Stimulated activated CD8-positive, alpha-beta memory T cell treated with anti-CD3 and anti-CD28 coated beads, Interleukin-15, amount 100 ng/mL, for 48 hours (primary cell): ENCODE measurements at places on chromosomes 7 and 10.
A peak's percentile ranks its signal among the peaks of the same experiment; 100 is the strongest.

- DNase-seq, result no peak
These were observed 49.0 kb downstream of the ZRANB1 start for GRCh38 chr10:124990671-124991625.

- DNase-seq, result no peak
These were observed 66.0 kb upstream of the DOCK1 start for GRCh38 chr10:126839094-126839761.

DNA sequence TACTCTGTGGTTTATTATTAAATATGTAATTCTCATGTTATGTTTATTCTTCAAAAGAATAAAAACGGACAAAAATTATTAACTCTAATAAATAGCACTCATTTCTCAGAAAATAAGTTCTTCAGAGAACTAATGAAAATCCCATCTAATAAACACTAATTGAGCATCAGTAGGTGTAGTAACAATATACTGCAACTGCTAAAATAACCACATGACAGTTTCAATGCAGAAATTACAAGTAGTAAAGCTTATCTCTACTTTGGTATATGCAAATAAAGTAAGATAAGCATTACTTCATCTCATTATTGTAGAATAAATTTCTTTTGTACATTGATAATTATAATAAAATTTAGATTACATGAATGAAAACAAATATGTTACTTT is 56.4 kb upstream of the DKK1 start:
- no peak for DNase-seq

DNA sequence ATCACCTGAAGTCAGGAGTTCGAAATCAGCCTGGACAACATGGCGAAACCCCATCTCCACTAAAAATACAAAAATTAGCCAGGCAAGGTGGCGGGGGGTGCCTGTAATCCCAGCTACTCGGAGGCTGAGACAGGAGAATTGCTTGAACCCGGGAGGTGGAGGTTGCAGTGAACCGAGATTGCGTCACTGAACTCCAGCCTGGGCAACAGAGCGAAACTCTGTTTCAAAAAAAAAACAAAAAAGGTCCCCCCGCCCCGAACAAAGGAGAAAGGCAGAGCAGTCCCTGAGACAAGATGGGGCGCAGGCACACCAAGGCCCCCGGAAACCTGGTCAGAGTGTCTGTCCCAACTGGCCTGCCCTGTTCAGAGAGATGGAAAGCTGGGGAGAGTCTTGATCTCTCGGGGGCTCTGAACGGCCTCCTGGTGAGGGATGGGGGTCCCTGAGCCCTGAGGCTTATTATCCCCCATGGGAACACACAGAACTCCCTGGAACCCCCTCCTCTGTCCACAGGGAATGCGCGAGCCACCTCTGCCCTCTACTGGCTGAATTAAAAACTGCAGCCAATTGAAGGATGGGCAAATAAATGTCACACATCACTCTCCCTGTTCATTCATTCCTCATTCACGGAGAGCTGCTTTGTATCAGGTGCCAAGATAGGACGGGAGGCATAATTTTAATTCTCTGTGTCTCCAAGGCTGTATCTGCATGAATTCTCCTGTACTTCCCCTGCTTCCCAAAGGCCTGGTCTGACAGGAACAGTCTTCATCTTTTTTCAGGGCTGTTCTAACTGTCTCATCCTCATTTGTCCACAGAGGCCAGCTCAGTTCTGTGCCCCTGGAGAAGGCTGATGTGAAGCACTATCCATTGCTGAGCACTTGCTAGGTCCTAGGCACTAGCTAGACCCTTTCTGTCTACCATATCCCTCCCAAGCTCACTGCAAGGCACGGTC is 28.9 kb downstream of the MAT1A start:
- DNase-seq, result no peak

DNA sequence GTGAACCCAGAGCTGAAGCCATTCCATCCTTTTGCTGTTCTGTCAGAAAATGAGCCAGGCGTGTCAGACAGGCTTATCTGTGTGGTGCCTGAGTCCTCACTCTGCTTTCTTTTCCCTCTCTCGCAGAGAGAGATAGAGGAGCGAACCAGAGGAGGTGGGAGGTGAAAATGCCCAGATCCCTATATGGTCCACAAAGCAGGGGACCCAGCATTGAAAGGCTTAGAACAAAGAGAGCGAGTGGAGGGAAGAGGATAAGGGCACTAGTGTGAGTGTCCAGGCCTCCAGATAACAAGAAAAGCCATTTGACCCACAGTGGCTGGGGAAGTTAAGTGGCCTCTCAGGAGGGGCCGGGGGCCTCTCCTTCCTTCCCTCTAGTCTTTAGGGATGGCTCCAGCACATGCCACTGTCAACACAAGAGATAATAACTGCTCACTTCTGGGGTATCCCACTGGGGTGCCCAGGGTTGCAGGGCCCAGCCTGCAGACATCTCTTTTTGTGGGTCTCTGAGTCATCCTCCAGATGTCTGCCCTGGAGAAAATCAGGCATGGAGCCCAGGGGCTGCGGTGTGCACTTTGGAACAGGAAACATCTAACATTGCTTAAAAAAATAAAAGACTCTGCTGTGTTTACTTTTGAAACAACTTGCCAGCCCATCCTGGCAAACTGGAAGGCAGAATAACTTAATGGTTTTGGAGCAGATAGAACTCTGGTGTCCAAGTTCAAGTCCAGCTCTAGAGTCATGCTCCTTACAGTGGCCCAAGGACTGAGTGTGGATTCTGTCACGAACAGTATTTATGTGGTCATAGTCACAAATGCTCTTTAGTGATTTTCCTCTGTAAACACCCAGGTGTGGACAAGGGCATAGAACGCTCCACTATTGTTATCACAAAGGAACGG is 189.5 kb downstream of the CXCL12 start:
- DNase-seq, result no peak

DNA sequence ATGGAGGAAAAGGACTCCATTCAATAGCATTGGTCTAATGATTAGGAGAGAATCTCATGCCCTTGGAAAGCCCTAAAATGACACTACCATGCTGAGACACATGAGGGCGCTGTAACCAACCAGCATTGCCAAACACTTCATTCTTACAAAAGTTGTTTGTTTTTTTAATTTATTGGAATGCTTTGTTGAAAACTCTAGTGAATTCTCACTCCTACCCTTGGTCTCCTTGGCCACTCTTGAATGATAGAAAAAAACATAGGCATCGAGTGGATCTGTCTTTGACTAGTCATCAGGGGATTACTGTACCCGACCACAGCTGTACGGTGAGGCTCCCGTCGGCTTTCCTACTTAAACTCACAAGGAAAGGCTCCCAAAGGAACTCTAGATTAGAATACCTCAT is 29.3 kb upstream of the ADD3 start:
- DNase-seq, result peak; percentile 18

GRCh38 chr7:157442456-157442855 is 105.7 kb downstream of the DNAJB6 start:
- DNase-seq, result no peak

- DNase-seq, result no peak
These were observed 111.7 kb upstream of the STEAP1B start for GRCh38 chr7:22611758-22612079.
